ENCODE measurements at places on chromosomes 12 and 14.

GRCh38 chr14:59186306-59186705 is 2.2 kb upstream of the DAAM1 start:
- no peak for DNase-seq

DNA sequence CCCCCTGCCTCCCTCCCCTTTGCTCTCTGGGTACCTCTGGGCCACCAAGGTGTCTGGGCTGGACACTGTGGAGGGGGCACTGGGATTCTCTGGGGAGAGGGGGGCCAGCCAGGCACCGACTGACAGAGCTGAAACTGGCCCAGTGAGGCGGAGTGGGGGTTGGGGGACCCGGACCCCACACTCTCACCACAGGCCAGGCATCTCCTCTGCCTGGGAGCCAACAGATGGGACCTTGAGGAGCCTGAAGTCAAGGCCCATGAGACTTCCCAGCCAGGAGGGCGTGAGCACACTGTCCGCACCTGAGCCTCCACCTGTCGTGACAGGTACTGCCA is 39.8 kb upstream of the PPP1R13B start:
- no peak for DNase-seq

GRCh38 chr12:132560614-132561426 is 49.6 kb downstream of the LRCOL1 start:
- DNase-seq: peak; percentile 76

DNA sequence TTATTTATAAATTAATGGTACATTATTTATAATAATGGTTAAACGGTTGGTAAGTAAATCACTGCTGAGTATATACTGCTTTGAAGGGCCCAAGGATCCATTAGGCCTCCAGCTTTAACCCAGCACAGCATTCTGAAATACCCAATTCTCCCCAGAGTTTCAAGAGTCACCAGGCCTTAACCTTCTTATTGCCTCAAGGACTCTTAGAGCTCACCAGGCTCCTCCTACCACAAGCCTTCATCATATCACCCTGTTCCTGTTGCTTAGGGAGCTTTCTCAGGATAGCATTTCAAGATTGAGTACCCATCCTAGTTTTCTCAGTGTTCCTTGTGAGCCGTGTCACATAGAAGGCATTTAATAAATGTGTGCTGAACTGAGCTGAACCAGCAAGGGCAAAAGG is 242.5 kb downstream of the FBXL14 start:
- DNase-seq: no peak

- no peak for DNase-seq
Measured at GRCh38 chr14:72613231-72613974, 280.5 kb downstream of the DPF3 start.
